ENCODE measurements at places on chromosomes 16 and 17. TPM values are rescaled to one million over a fixed set of nuclear protein-coding genes. Genes with fewer than 3 reads are reported as not detected.

- DNase-seq: peak; percentile 59
Measured at GRCh38 chr17:2701161-2701995, 10.2 kb downstream of the CLUH start.

The DOK4 gene
- total RNA-seq: 15.3 TPM

DNA sequence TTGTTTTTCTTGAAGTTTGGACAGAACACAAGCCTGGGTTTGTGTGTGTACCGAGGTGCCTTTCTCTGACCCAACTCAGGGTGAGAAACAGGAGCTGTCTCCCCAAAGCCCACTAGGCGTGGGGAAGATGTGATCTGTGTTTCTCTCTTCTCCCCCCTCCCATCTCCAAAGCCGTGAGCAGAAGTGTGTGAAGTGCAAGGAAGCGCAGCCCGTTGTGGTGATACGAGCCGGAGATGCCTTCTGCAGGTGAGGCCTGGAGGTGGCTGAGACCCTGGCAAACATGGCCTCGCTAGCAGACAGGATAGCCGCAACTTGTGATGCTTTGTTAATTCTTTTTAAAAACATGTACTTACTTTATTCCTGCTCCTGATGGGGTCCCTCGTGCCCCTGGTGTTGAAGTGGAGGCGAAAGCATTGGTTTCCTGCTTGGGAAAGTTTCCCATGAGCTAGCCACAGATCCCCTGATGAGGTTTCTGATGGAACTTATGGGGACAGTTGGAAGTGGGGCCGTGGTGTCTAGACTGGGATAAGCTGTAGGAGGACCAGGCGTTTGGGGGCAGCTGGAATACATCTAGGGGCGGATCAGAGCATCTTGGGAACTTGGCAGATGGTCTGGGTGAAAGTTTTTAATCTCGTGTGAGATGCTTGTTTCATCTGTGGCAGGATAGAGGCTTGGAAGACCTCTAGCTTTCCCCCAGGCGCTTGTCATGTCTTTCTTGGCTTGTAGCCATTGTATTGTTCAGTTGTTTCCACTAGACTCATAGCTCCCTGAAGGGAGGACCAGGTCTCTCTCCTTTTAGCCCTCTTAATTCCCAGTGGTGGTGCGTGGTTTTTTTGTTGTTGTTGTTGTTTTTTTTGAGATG, 893 bp downstream of the CTU2 start:
- no peak for DNase-seq

The PSMC3IP gene
- total RNA-seq: 14.7 TPM

- peak; percentile 47 for DNase-seq
Measured at GRCh38 chr17:78434455-78435329, 56.2 kb downstream of the PGS1 start.

The IL17C gene
- 0.14 TPM for total RNA-seq

GRCh38 chr16:72203401-72203800, 31.4 kb upstream of the PMFBP1 start:
- no peak for DNase-seq
